Stimulated activated CD4-positive, alpha-beta T cell treated with anti-CD3 and anti-CD28 coated beads, Interleukin-1b, Interleukin-23, amount 100 ng/mL, for 1 hour (primary cell): ENCODE measurements at places on chromosomes 4 and X.

- DNase-seq, result no peak
Observed at GRCh38 chrX:19852014-19853005, 35.1 kb downstream of the SH3KBP1 start.

GRCh38 chr4:8238036-8238511, 31.5 kb upstream of the HTRA3 start:
- DNase-seq, result no peak

- DNase-seq, result no peak
Observed at GRCh38 chr4:16597443-16597842, 301.0 kb downstream of the LDB2 start.

DNA sequence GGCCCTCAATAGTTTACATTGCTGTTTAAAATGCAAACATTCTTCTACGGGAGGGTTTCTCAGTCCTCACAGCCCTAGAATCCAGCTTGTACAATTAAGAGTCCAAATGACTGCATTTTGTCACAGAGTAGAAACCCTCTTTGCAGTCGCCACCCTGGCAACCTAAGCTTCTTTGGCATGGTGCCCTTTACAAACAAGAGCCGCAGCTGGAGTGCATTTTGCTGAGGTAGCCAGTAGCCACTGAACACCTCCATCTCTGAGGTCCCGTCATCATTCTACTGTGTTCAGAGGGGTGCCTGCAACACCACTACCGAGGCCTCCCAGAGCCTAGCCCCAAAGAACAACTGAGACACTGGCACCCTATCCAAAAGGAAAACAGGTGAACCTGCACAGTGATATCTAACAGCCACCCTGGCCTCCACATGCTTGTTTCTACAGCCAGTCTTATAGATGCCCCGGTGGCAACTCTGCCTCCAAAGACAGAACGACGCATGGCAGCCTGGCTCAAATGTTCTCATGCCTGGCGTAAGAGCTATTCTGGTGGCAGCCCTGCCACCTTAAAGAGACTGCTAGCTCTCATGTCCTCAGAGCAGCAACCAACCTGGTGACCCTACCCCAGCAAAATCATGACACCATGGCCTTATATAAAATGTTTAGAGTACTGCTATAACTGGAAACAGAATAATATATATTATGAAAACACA, 801.9 kb downstream of the TECRL start:
- DNase-seq, result no peak

- peak; percentile 45 for DNase-seq
Observed at GRCh38 chrX:69615779-69616456, at the start of gene EDA. Gene EDA, plus strand, starts transcription at chrX:69616113.

DNA sequence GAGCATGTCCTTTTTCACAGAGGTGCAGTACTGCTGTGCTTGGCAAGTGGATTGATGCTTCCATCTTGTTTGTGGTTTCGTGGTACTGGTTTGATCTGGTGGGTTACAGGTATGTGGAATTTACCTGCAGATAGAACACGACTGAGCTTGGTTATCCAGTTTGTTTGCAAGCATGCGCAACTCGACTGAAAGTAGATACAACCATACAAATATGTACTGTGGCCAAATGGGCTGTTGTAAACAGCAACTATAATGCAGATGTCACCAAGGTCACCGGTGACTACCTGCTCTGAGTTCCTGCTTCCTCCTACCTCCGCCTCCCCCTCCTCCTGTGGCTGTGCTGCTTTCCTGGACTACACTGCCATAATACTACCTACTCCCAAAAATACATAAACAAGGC, 12.4 kb downstream of the CWH43 start:
- no peak for DNase-seq
